EH (cell line): ENCODE measurements at places on chromosomes 6 and 20.

GRCh38 chr20:1841554-1842140 is 53.6 kb upstream of the SIRPA start:
- peak; percentile 42 for DNase-seq

GRCh38 chr6:107318100-107318736 is 141.1 kb downstream of the PDSS2 start:
- DNase-seq = peak; percentile 73

GRCh38 chr20:25280051-25280573 is 32.2 kb downstream of the PYGB start:
- no peak for DNase-seq

- DNase-seq = no peak
Measured at GRCh38 chr6:2746557-2747061, 4.1 kb downstream of the MYLK4 start.

GRCh38 chr6:163730246-163731210 is 316.0 kb downstream of the QKI start:
- no peak for DNase-seq
